PC-9 (cell line): ENCODE measurements at places on chromosomes 6 and 20. TPM values are rescaled to one million over a fixed set of nuclear protein-coding genes. Genes with fewer than 3 reads are reported as not detected.

PLG gene
- not detected in 2 replicates for total RNA-seq

BICRAL gene
- total RNA-seq, result 8.5 and 12.9 TPM in 2 replicates

GRCh38 chr6:149915970-149916865 is 6.7 kb downstream of the RAET1G start:
- H3K4me1 ChIP-seq, result no peaks in the 10 kb centered on the region
- H3K36me3 ChIP-seq, result no peaks in the 10 kb centered on the region
- H3K4me3 ChIP-seq, result no peak overlapping the region
- H3K27ac ChIP-seq, result no peak overlapping the region

WFDC10B gene
- total RNA-seq, result not detected in 2 replicates

GRCh38 chr6:28809947-28810658 is 113.7 kb downstream of the TRIM27 start:
- no peak overlapping the region for H3K27ac ChIP-seq
- H3K4me3 ChIP-seq, result no peak overlapping the region
- H3K36me3 ChIP-seq, result no peaks in the 10 kb centered on the region
- no peaks in the 10 kb centered on the region for H3K4me1 ChIP-seq
- DNase-seq, result no peak

ZSCAN23 gene
- 9.1 and 12.0 TPM in 2 replicates for total RNA-seq

GRCh38 chr6:107819964-107820337 is 4.2 kb downstream of the SCML4 start:
- no peak for DNase-seq
- H3K36me3 ChIP-seq, result no peaks in the 10 kb centered on the region
- H3K4me1 ChIP-seq, result no peaks in the 10 kb centered on the region
- H3K4me3 ChIP-seq, result no peak overlapping the region
- H3K27ac ChIP-seq, result no peak overlapping the region
- H3K27me3 ChIP-seq, result peaks cover 10% of the 10 kb centered on the region; the same call in 1 of the 2 replicates

GRCh38 chr6:26500102-26500501 is at the start of gene BTN1A1:
Gene BTN1A1 (plus strand): TSS chr6:26500303. CDS start chr6:26501287, 984 bp downstream.
- H3K27me3 ChIP-seq, result no peaks in the 10 kb centered on the region
- no peak within 1 kb of the TSS for H3K4me3 ChIP-seq
- no peak for DNase-seq
- no peaks in the 10 kb centered on the region for H3K36me3 ChIP-seq
- no peaks in the 10 kb centered on the region for H3K4me1 ChIP-seq
- no peak within 1 kb of the TSS for H3K27ac ChIP-seq

DNA sequence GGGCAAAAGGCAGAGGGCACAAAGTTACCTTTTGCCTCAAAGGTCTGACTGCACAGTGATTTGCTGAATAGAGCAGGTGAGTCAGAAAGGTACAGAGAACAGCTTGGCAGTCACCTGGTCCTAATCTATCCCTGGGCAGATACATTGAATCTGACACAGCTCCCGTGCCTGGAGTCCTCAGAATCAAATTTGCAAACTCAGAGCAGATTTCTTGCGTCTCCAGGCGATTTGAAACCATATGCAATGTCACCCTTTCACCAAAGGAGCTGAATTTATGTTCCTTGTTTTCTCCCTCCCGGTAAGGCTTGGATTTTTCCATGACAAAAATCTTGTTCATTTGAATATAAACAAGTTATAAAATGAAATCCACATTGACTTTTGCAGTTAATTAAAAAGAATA is 81.6 kb upstream of the SNAP25 start:
- no peaks in the 10 kb centered on the region; the same call in 1 of the 2 replicates for H3K4me1 ChIP-seq
- DNase-seq, result no peak
- no peaks in the 10 kb centered on the region for H3K27me3 ChIP-seq
- H3K36me3 ChIP-seq, result no peaks in the 10 kb centered on the region
- H3K4me3 ChIP-seq, result no peak overlapping the region

DNA sequence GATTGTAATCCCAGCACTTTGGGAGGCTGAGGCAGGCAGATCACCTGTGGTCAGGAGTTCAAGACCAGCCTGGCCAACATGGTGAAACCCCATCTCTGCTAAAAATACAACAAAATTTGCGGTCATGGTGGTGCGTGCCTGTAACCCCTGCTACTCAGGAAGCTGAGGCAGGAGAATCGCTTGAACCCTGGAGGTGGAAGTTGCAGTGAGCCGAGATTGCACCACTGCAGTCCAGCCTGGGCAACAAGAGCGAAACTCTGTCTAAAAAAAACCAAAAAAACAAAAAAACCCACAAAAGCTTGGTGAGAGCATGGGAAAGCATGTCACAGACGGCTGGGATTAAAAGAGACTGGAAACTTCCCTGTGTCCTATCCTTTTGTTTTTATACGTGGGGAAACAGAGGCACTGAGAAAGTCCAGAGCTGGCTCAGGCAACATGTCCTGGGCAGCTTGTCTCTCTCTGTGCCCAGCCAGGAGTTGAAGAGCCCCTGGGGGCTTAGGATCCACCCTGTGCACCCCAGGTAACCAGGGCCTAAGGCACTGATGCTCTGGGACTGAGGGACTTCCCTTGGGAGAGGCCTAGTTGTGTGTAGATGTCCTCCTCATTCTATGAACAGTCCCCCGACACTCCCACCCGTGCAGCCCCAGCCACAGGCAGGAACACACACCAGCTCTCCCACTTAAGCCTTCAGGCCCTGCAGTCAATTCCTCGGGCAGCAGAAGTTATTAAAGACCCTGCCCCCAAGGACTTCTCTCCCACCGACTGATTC is 16.0 kb downstream of the CD40 start:
- H3K27me3 ChIP-seq, result peaks cover 92% of the 10 kb centered on the region
- H3K4me3 ChIP-seq, result no peak overlapping the region
- H3K36me3 ChIP-seq, result no peaks in the 10 kb centered on the region
- no peak for DNase-seq
- H3K27ac ChIP-seq, result no peak overlapping the region

- no peak for DNase-seq
- H3K27me3 ChIP-seq, result no peaks in the 10 kb centered on the region
- no peaks in the 10 kb centered on the region for H3K4me1 ChIP-seq
- no peaks in the 10 kb centered on the region for H3K36me3 ChIP-seq
- no peak overlapping the region for H3K4me3 ChIP-seq
- H3K27ac ChIP-seq, result no peak overlapping the region
Observed at GRCh38 chr6:25237579-25237978, 41.6 kb upstream of the CARMIL1 start.

GRCh38 chr20:2279253-2279779 is 16.5 kb upstream of the TGM3 start:
- H3K36me3 ChIP-seq, result no peaks in the 10 kb centered on the region
- H3K4me1 ChIP-seq, result peaks cover 14% of the 10 kb centered on the region
- no peak overlapping the region for H3K4me3 ChIP-seq
- H3K27me3 ChIP-seq, result no peaks in the 10 kb centered on the region; the same call in 1 of the 2 replicates
- DNase-seq, result no peak

HLA-DOA gene
- not detected in 2 replicates for total RNA-seq

DNA sequence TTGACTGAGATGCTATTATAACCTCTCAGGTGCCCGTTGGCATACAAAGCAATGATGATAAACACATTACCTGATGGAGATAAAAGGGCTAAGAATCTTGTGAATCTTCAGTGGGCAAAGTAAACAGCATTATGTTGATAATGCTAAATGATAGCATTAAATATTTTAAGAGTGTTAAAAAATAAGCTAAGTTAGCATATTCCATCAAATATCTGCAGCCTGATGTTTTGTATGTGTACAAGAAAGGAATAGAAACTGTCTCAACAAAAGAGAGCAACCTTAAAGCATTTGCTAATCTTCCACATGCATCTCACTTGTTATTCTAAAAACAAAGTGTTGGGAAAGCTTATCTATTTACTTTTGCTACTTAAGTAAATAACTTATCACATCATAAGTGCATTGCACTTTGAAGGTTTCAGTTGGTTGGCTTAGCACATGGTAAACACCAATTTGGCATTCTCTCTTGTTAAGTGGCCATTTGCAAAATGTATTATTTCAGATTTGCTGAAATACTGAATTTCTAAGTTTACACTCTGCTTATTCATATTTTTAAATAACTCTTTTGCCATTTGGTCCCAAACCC is 151.6 kb downstream of the SYNDIG1 start:
- no peak for DNase-seq
- H3K4me3 ChIP-seq, result no peak overlapping the region
- H3K27me3 ChIP-seq, result no peaks in the 10 kb centered on the region
- H3K36me3 ChIP-seq, result no peaks in the 10 kb centered on the region

GRCh38 chr20:52497731-52498130 is 306.2 kb upstream of the ZFP64 start:
- H3K27ac ChIP-seq, result no peak overlapping the region
- DNase-seq, result no peak
- H3K27me3 ChIP-seq, result no peaks in the 10 kb centered on the region
- no peak overlapping the region for H3K4me3 ChIP-seq

GRCh38 chr6:99709062-99709461 is 102.4 kb downstream of the PRDM13 start:
- H3K4me1 ChIP-seq, result no peaks in the 10 kb centered on the region
- no peaks in the 10 kb centered on the region for H3K36me3 ChIP-seq
- H3K27me3 ChIP-seq, result no peaks in the 10 kb centered on the region
- no peak overlapping the region for H3K4me3 ChIP-seq
- DNase-seq, result no peak

MCHR2 gene
- not detected in 2 replicates for total RNA-seq

TRIM31 gene
- total RNA-seq, result not detected in 2 replicates

SLC4A11 gene
- 46.1 and 57.8 TPM in 2 replicates for total RNA-seq

CALHM4 gene
- not detected in 2 replicates for total RNA-seq

DNA sequence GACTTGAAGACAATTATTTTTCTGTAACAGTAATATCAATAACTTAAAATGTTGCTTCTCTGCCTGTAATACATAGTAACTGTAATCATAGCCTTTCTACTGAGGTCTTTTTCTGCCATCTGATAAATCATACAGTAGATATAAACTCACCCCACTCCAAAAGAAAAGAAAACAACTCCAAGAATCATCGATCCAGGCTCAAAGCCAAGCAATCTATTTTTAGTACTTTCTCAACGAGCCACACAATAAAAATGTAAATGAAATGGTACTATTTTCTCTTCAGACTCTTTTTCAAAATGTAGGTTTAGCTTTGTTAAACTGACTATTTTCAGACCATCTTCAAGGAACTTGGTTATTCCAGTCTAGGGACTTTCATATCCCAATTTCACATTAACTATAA is 493.3 kb downstream of the ADGRB3 start:
- DNase-seq, result no peak
- H3K4me3 ChIP-seq, result no peak overlapping the region
- H3K4me1 ChIP-seq, result no peaks in the 10 kb centered on the region
- H3K27ac ChIP-seq, result no peak overlapping the region
- H3K36me3 ChIP-seq, result no peaks in the 10 kb centered on the region
- no peaks in the 10 kb centered on the region for H3K27me3 ChIP-seq

GGTLC1 gene
- 0.43 and 0.63 TPM in 2 replicates for total RNA-seq

- H3K36me3 ChIP-seq, result no peaks in the 10 kb centered on the region
- H3K4me1 ChIP-seq, result peaks cover 14% of the 10 kb centered on the region; the same call in 1 of the 2 replicates
- H3K27me3 ChIP-seq, result no peaks in the 10 kb centered on the region
- H3K27ac ChIP-seq, result no peak overlapping the region
Observed at GRCh38 chr6:136764517-136764993, 27.7 kb downstream of the MAP3K5 start.

TINAG gene
- total RNA-seq, result not detected in 2 replicates

DNA sequence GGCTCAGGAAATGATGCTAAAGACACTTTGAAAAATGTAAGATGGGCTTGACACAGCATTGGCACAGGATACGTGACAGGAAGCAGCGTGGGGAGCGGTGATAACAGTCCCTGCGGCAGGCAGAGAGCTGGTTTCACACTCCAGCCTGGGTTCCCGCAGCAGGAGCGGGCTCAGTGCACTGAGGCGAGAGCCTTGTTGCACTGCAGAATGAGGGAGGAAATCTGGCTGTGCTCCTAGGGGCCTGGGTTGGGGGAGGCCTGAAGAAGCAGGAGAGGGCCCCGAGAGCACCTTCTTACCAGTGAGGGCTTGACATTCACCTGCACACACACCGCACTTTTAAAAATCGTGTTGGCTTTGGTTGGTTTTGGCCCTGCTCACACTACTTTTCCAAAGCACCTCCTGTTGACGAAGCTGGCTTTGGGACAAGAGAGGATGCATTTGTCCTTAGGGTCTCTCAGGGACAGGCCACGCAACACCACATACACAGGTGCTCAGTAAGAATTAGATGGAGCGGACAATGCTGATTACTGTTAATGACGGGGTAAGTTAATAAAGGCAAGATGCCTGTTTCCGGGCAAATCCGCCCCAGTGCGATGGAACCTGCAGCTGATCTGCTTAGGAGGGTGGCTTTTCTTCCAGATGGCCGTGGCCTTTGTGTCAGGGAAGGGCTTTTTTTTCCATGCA is 49.4 kb upstream of the ARMC2 start:
- no peak for DNase-seq
- H3K27me3 ChIP-seq, result no peaks in the 10 kb centered on the region
- H3K4me3 ChIP-seq, result peak overlapping the region; percentile 39
- H3K4me1 ChIP-seq, result peaks cover 33% of the 10 kb centered on the region
- peak overlapping the region; percentile 68 for H3K27ac ChIP-seq
